ENCODE measurements at places on chromosomes 6 and 20.

- no peak for DNase-seq
Measured at GRCh38 chr20:42067596-42067995, 449.4 kb upstream of the CHD6 start.

GRCh38 chr6:1729750-1730140 lies 120.0 kb downstream of the FOXC1 start:
- no peak for DNase-seq

DNA sequence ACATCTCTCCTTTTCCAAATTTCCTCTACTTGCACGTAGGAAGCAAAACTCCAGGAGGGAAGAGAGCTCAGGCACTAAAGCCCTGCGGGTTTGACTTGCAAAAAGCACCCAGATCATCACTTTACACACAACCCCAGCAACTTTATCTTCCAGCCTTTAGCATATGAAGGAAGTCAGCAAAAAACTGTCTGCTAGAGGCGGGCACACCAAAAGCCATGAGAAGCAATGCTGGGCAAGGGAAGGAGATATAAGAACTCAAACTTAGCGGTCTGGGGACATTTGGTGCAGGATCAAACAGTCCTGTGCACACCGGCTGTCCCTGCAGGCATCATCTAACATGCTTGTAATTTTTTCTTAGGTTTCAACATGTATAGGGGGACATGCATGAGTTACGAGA lies 113.3 kb downstream of the JPH2 start:
- DNase-seq, result no peak

DNA sequence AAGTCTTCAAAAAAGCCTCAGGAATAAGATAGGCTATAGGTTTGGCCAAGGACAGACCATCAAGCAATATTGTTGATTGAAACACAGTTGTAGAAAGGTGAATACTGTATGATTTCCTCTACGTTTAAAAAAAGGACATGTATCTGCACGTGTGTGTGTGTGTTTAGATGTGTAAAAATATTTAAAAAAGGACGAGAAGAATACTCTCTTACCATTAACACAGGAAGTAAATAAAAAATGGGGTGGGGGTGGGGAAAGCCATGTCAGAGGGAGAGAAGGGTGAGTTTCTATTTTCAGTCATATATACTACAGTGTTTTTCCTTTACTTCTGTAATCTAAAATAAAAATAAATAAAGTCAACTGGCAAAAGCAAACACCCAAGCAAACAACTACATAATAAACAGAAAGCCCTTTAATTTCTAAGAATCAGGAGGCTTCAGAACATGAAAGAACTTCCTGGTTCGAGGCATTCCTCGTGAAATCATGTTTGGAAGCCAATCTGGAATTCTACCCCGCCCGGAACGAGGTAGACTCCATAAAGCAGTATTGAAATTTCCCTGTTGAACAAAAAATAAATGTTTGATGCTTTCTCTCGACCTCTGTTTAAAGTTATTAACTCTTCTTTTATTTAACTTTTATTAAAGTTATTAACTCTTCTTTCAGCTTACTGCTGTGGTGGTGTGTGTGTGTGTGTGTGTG lies 158.1 kb upstream of the ZNF217 start:
- DNase-seq, result no peak

DNA sequence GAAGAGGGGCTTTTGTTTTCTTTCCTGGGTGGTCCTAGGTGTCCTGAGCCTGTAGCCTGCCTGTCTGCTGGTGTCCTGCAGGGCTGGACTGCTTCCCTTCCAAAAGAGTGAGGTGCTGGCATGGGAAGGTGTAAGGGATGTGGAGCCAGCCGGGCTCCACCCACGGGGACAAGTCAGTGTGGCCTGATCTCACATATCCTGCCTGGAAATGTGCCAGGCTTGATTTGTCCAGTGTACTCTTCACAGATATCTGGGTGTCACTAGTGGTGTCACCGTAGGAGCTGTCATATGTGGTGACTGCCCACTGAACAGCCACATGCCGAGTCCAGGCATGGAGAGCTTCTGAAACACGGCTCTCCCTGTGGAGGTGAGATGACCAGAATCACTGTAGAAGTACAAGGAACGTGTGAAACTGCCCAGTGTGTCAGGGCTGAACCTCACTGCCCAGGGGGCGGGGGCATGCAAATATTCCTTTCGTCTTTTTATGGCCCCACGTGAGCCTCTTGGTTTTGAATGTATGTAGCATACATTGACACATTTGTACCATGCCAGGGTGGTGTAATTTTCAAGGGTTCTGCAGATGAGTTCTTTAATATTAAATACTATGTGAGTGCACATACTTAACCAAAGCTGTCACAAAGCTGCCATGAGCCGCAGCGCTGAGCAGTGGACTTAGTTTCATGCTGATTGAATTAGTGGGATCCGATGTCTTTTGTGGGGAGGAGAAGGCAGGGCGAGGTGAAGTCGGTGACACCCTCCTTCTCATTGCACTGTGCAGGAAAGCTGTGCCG lies 55.8 kb downstream of the CDH4 start:
- DNase-seq, result no peak

DNA sequence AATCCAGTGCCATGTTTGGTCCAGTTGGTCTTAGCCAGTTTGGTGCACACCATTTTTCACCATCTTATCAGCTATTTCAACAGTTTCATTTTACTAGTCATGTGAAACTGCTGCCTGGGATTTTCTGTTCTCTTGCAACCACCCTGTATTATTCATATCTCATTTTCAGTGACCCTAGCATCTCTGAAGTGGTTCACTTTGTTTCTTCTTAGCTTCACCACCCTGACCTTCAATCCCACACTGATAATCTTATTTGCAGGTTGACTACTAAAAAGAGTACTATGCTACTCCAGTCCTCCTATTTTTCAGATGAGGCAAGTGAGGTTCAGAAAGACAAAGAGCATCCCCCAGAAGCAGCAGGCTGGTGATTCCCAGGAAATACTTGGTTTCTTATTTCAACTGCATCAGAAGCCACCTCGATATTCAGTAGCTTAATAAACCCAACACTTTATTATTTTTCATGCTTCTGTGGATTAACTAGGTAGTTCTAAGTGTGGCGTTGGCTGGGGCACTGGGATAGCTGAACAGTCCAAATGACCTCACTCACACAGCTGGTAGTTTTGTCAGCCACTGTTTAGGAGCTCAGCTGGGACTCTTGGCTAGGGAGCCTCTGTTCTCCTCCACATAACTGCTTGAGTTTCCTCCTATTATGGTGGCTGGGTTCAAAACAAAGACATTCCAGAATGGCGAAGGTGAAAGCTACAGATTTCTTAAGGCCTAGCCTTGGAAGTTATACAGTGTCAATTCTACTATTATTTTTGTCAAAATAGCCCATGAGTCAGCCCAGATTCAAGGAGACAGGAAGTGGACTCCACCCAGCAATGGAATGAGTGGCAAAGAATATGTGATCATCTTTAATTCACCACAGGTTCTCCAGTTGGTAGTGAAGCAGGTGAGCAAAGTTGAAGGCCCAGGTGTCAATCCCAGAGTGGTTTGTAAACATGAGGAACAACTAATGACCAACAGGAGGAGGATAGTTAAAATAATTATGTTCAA lies 40.6 kb downstream of the BPIFB4 start:
- no peak for DNase-seq

GRCh38 chr6:116954938-116955337 lies 77.9 kb downstream of the RFX6 start:
- no peak for DNase-seq

GRCh38 chr20:9615766-9616454 lies 101.5 kb downstream of the LAMP5 start:
- DNase-seq, result no peak

DNA sequence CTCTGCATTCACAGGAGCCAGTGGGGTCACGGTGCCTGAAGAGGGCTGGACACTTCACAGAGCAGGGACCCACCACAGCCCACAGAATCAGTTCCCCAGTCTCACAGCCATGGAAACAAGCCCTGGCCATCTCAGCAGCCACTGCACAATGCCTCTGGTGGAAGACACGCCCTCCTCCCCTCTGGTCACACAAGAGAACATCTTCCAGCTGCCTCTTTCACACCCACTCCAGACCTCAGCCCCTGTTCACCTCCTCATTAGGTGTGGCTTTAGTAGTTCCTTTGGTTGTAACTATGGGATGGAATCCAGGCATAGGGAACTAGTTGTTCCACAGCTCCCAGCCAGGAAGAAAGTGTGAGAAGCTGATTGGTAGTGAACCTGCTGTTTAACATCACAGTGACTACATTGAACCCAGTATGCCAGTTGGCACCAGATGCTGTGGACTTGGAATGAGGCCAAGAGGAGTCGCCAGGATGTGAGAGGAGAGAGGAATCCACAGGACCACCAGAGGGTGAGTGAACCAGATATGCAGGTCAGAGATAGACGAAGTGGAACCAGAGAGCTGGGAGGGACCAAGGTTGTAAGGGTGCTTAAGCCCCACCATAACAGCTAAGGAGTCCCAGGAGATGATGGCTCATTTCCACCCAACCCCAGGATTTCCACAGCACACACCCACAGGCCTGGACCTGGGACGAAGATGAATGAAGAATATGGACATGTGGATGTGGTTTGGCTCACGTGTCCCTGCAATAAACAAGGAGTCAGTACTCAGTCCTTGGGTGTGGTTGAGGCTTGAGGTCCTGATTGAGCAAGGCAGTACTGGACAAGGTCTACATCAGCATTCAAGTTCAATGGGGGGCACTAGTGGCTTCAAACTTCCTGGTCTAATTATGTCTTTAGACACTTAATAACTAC lies 8.8 kb upstream of the BTN3A3 start:
- DNase-seq, result no peak

DNA sequence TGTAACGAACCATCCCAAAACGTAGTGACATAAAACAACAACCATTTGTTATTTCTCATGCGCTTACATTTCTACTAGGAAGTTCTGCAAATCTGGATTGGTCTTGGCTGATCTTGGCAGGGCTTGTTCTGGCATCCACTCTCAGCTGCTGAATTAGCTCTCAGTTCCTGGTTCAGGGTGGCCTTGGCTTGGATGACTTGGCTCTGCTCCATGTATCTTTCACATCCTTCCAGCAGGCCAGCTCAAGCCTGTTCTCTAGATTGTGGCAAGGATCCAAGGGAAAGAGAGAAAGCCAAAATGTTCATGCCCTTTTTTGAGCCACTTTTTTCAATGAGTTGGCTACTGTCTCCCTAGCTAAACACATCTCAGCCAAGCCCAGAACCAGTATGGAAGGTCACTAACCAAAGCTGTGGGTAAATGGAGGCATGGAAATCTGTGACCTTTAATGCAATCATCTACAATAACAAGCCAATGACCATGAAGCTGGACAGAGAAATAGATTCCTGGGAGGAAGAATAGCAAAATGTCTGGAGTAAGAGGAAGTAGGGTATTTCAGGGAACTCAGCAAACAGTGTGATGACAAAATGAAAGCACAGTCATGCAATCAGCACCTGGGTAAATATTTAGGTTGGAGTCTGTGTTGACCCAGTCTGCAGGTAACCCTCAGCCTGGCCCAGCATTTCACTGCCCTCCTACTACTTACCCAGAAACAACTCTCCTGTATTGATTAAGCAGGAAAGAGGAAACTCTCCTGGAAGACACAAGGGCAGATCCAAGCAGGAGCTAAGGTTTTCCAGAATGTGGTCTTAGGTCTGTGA lies 32.7 kb upstream of the SNAP25 start:
- no peak for DNase-seq

DNA sequence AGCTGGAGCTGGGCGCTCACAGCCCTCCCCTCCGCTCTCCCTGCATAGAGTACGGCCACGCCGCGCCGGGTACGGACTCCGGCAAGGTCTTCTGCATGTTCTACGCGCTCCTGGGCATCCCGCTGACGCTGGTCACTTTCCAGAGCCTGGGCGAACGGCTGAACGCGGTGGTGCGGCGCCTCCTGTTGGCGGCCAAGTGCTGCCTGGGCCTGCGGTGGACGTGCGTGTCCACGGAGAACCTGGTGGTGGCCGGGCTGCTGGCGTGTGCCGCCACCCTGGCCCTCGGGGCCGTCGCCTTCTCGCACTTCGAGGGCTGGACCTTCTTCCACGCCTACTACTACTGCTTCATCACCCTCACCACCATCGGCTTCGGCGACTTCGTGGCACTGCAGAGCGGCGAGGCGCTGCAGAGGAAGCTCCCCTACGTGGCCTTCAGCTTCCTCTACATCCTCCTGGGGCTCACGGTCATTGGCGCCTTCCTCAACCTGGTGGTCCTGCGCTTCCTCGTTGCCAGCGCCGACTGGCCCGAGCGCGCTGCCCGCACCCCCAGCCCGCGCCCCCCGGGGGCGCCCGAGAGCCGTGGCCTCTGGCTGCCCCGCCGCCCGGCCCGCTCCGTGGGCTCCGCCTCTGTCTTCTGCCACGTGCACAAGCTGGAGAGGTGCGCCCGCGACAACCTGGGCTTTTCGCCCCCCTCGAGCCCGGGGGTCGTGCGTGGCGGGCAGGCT lies 4.6 kb downstream of the KCNK15 start:
- no peak for DNase-seq

DNA sequence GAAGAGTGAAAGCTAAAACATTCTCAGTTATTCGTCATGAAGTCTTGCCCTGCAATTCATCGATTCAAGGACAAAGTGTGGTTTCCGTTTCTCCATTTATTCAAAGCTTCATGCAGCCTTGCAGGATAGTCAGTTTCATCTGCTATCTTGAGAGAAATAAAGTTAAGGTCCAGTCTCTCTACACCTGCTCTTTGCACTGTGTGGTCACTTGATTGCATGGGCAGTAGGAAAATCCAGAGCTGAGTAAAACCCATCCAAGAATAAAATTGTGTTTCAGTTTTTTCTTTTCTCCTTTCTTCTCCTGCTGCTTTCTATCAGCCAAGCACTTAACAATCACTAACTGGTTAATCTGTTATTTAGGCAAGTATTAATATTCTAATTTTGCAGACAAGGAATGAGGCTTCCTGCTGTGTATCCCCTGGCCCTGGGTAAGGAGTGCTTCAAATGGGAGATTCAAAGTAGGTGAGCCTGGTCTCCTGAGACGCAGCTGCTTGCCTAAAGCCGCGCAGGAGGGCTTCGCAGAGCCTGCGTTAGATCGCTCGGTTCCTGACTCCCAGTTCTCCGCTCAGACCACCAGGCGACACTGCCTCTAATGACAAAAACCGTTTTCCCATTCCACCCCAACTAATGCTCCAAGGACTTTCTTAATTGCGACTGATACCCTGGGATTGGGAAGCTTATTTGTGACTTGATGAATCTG lies 808.3 kb downstream of the TFAP2A start:
- DNase-seq, result no peak

- DNase-seq, result peak; percentile 25
Measured at GRCh38 chr6:165889636-165890403, 226.8 kb upstream of the PDE10A start.

All from dermis microvascular lymphatic vessel endothelial cell (primary cell).